ENCODE measurements at places on chromosomes 6 and 20.

GRCh38 chr6:122702841-122703240, 76.7 kb upstream of the FABP7 start:
- DNase-seq: no peak

DNA sequence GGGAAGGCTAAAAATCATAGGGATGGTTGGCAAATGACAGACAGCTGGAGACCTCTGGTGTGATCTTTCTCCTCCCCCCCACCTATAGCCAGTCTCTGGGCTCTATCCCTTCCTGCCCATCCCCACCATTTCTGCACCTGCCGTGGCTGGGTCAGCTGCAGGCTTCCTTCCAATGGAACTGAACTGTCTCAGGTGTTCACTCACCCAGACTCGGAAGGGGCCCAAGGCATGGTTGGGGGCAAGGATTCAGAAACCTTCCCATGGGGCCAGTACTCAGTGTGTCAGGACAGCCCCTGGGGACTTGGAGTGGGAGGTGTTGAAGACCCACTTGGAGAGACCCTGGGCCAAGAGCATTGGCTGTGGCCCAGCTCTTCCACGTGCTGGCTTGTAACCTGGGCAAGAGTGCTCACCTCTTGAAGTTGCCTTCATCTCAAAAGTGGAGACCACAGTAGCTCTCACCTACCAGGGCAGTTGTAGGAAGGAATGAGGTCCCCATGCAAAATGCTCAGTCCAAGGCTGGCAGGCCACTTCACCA, 1.7 kb upstream of the PHACTR3 start:
- DNase-seq: no peak

DNA sequence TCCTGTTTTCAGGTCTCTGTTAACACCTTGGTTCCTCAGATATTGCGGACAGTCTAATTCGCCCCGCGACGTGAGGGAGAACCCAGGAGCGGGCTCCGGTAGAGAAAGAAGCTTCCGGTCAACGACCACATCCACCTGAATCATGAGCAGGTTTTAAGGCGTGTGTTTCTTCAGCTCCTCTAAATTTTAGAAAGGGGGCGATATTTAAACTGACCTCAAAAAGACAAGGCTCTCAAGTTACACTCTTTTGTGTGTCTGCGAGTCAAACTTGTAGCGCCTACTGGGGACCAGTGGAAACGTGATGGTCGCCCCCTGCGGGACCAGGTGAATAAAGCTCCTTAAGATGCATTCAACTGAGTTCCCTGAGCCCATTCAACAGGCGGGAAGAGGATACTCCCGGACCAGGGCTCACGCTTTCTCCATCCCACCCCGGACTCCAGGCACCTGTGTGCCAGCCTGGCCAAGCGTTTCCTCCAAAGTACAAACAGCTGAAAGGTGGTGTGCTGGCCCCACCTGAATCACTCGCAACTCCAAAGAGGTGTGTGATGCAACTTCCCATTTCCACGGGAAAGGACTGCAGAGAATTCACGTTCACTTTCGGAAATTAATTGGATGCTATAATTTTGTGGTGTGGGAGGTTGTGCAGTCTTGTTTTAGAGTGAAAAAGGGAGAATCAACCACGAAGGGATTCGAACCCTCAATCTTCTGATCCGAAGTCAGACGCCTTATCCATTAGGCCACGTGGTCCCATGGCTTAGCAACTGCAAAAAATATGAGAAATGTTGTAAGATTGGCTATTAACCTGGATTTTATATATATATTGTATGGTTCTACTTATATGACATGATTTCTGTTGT, 17.0 kb downstream of the GPX5 start:
- peak; percentile 64 for DNase-seq

GRCh38 chr6:44636561-44637248, 249.2 kb downstream of the CDC5L start:
- no peak for DNase-seq

- no peak for DNase-seq
Measured at GRCh38 chr6:18415671-18416340, 28.7 kb downstream of the RNF144B start.

- DNase-seq: no peak
Measured at GRCh38 chr6:93248631-93249030, 170.7 kb downstream of the EPHA7 start.

GRCh38 chr6:56863366-56863765, 91.5 kb upstream of the BEND6 start:
- no peak for DNase-seq

DNA sequence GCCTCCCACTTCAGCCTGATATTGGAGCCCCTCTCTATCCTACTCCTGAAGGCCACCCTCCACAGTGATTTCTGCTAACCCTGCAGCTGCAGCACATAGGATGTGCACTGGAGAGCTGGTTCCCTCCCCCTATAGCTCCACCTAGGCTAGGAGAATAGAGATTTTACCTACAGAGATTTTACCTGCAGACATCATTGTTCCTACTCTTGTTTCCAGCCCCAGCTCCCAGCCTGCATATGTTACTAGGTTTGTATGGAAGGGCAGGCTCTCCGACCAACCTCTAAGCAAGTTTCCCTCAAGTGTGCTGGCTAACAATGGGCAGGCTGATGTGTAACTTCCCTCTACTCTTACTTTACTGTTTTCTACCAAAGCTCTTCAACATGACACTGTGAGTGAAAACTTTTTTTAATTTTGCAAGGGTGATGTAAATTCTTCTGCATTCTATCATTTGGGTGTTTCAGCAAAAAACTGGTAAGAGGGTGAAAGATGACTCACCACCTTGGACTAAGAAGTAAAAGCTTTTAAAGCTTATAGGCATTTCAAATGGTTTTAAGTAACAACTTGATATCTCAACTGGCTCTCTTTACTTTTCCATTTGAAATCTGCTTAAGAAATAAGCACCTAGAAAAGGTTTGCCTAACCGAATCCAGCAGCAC, 106.8 kb downstream of the CDK19 start:
- DNase-seq: no peak

- peak; percentile 83 for DNase-seq
Measured at GRCh38 chr6:30541515-30542403, 14.5 kb downstream of the GNL1 start.

DNA sequence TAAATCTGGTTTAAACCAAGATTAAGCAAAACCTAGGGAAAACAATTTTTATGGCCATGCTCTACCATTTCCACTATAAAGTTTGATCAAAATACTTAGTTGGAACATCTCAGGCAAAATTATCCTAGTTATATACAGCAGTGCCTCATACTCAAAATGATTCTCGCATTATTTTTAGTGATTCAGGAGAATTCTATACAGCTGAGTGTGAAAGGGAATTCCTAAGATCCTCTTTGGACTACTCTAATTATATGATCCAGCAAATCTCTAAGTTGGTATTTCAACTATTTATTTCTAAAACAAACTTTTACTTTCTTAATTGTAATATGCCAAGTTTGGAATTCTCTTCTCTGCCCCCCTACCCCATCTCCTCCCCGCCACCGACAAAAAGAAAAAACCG, 8.6 kb downstream of the DTNBP1 start:
- DNase-seq: no peak

- no peak for DNase-seq
Measured at GRCh38 chr6:42710316-42710715, 12.1 kb downstream of the PRPH2 start.

DNA sequence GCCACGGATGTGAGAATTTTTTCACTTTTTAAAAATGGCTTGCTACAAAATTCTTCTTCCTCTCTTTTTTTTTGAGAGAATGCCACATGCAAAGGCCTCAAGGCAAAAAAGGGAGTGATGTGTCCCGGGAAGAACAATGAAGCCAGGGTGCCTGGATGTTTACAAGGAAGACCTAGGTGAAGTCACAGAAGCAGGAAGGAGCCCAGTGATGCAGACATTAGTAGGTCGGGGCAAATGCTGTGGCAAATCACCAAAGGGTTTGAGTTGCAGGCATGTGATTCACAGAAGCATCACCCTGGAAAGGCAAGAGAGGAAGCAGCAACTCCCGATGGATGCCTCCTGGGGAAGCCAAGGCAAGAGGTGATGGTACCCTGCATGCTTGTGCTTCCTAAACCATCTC, 46.8 kb downstream of the FARS2 start:
- DNase-seq: no peak

DNA sequence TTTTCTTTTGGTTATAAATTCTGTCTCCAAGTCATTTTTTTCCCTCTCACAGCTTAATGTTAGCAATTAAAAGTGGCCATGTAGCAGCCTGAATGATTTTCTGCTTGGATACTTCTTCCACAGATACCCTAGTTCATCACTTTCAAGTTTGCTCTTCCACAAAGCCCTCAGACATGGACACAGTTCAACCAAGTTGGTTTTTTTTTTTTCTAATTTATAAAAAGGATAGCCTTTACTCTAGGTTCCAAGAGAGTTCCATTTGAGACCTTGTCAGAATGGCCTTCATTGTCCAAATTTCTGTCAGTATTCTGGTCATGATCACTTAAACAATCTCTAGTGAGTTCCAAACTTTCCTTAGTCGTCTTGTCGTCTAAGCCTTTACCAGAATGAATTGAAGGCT, 40.0 kb downstream of the RSPH3 start:
- DNase-seq: no peak

DNA sequence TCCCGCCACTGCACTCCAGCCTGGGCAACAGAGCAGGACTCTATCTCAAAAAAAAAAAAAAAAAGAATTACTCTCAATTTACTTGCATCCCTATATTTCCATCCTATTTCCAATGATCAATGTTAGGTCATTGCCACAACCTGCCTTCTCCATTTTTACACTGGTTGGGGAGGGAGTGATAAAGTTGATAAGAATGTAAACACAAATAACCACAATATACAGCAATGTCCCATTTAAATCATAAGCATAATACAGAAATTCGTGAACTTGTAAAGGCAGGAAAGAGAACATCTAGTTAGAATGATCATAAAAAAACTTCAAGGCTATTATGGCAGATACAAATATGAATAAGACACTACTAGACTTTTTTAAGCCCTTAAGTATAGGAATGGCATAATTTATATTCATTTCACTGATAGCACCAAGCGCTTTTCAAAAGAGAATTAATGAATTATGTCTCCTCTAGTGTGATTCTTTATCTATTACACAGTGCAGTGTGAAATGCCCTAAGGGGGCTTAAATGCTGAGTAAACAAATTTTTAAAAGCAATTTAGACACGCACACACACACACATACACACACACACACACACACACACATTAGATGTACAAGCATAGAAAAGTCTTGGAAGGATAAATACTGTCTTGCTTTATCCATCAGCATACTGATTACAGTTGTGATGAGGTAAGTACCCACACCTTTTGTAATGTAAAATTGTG, 33.5 kb upstream of the RAB23 start:
- DNase-seq: no peak

DNA sequence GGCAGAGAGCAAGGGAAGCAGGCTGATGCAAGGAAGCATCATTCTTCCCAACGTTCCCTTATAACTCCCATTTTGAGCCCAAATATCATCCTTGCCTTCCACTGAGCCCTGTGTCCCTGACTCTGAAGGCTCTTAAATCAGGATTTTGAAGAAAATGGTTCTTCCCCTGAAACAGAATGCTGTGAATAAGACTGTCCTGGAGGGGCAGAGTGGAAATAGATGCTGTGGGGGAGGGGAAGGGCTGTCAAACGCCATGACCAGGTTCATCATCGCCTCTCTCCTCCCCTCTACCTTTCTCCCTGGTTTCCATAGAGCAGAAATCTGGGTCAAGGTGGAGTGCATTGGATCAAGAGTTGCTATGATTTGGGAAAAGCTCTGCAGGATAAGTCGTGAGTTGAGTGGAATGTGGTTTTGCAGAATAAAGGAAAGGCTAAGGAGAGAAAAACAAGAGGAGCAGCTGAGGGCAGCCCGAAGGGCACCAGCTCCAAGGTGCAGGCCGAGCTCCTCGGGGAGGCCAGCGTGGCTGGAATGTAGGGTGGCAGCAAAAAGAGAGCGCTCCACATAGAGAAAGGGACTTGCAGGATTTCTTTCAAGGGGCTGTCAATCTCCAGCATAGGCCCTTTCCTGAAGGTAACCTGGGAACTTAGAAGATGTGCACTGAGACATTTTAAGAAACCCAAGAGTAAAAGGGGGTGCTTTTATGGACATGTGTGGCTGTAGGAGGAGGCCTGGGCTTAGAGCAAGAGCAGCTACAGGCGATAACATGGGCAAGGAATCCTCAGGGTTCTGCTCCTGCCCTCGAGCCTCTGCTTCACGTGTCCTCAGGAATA, 120.8 kb upstream of the CDYL start:
- no peak for DNase-seq

DNA sequence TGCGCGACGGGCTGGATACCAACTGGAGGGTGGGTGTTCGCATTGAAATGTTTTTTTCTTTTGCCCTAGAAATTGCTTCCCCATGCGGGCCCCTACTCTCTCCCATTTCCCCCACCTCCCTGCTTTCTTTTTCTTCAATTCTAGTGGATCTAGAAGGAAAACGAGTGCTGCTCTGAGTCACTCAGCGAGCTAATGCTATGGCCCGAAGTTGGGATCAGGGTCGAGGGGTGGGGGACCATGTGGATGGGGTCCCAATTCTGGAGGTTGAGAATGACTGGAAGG, 71.5 kb downstream of the SOX4 start:
- no peak for DNase-seq

DNA sequence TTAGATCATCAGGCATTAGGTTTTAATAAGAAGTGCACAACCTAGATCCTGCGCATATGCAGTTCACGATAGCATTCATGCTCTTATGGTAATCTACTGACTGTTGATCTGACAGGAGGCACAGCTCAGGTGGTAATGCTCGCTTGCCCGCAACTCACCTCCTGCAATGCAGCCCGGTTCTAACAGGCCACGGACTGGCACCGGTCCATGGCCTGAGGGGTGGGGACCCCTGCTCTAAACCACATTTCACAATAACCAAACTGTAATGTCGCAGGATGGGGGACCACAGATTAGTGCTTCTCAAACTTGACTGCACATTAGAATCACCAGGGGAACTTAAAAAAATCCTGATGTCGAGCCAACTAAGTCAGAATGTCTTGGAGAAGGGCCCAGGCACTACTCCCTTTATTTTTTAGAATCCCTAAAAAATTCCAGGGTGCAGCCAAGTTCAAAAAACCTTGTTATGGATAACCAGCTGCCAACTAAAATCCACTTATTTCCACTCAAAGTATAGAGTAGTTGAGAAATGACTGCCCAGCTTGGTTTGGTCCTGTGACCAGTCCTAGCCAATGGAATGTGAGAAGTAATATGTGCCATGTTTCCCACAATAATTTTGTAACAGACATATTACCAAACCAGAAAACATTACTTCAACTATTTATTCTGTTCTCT, 3.1 kb downstream of the SHPRH start:
- DNase-seq: no peak

DNA sequence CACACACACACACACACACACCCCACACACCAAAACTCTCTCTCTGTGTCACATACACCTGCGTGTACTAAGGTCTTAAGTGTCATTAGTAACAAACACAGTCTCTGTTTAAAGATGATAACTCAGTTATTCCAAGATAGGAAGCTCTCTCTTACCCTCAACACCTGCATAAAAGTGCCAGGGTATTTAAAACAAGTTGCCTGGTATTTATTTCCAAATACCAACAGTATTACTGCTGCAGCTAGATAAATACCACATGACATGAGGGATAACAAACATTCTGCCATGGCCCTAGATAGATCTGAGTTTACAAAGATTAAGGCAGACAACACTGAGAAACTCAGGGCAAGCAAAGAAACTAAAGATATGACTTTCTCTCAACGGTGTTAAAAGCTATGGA, 118.5 kb downstream of the SIM1 start:
- DNase-seq: no peak

All from lower lobe of right lung (tissue), 2 donors.